Left colon (tissue), 2 donors: ENCODE measurements at places on chromosomes 12 and 14.

DNA sequence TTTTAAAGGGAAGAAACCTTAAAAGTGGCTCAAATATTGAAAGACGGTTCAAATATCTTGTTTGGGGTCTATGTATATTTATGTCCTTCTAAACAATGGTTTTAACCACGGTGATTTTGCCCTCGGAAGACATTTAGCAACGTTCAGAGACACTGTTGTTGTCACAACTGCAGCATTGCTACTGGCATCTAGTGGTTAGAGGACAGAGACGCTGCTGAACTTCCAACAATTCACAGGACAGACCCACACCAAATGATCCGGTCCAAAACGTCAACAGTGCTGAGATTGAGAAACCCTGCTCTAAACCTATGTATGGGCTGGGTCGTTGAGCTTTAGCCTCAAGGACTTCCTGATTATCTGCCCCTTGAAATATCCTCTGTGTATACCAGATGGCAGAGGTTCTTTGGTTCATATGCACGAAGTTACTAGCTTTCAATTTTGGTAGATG is 1.7 kb downstream of the ANGEL1 start:
- DNase-seq, result no peak

DNA sequence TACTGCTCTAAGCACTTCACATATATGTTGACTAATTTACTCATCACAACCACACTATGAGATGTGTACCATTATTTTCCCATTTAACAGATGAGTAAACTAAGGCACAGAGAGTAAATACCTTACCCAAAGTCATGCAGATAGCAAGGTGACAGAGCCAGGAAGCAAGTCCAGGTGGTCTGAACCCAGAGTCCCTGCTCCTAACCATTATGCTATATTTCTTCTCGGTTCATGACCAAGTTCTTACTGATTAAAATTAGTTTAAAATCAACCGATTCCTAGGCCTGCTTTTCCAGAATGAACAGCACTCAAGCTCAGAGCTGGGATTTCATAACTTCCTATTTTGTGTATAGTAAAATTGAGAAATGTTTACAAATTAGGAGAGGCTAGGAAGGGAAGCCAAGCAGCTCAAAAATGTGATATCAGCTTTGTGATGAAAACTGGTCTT is 85.5 kb upstream of the EGLN3 start:
- no peak for DNase-seq

DNA sequence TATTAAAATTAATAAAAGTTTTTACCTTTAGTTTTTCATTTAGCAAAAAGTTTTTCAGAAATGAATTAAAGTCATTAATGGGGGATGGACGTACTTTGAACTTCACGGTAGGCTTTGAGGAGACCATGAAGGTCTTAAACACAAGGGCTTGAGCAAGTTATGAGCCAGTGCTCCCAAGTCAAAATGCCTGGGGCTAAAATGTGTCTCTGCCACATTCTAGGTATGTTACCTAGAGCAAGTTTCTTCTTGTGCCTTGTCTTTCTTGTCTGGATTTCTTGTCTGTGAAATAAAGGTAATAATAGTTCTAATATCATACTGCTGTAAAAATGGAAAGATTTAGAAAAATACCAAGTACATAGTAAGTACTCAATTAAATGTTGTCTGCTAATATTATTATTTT is 132.7 kb upstream of the USP15 start:
- no peak for DNase-seq

DNA sequence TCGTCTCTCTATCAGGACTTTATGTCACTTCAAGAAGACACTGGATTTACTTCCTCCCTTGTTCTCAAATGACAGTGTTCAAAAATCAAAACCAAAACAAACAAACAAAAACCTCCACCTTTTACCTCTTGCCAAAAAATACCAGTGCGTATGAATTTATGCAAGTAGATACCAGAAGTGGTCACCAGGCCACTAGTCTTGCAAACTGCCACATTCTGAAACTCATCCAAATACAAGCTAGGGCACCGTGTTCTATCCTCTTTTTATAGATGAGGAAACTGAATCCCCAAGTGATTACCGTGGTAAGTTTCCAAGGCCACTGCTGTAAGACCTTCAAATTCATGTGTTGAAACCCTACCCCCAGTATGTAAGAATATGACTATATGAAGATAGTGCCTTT is 343.9 kb upstream of the KITLG start:
- DNase-seq, result no peak

GRCh38 chr12:128823216-128823915 is 392 bp downstream of the SLC15A4 start:
- peak; percentile 65 for DNase-seq

DNA sequence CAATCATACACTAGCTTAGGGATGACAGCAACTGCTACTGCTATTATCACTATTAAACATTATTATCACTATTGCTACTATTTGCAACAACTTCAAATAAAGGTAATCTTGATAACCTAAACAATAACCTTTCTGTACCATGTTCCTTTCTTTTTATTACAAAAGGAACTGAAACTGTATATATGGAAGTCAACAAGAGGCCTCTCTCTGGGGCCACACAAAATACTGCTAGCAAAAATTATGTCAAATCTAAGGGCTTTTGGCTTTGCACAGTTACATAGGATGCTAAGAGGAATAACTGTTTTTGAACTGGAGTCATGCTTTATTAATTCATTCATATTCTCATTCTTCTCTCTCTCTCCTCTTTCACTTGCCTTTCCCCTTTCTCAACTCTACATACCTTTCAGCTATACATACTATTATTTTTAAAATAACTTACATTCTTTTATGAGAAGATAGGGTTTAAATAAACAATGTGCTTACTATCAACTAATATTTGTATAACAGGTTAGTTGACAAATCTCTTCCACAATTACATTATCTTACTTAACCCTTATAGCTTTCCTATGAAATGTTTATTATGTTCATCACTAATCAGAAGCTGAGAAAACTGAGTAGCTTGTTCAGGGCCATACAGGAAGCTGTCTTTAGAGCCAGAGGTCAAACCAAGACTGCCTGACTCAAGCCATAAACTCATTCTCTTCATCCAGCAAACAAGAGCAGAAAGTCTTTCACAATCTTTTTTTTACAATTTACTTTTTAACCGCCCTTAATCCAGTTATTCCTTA is 25.7 kb downstream of the SPTSSA start:
- no peak for DNase-seq
